ENCODE measurements at places on chromosomes 7 and 10.

- no peak for DNase-seq
Measured at GRCh38 chr7:76372984-76373833, 14.4 kb upstream of the YWHAG start.

- no peak for DNase-seq
Measured at GRCh38 chr10:10662716-10663408, 354.8 kb upstream of the CELF2 start.

DNA sequence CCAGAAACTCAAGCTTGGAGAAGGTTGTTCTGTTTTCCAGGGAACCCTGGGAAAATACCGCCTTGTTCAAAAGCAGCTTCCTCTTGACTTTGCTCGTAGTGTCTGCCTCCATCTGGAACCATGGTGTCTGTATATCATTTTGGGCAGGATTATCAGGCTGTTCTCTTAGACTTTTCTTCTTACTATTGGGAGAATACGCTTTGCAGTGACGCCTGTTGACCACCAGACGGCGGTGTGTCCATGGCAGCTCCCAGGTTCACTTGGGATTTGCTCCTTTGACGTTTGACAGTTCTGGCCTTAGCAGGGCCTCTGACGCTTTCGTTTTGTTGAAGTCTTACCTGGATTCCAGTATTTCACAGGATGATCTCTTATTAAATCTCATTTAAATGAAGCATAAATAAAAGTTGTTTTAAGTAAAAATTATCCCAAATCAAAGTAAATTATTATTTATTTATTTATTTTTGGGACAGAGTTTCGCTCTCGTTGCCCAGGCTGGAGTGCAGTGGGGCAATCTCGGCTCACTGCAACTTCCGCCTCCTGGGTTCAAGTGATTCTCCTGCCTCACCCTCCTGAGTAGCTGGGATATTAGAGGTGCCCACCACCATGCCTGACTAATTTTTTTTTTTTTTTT, 41.8 kb upstream of the GJD4 start:
- peak; percentile 70 for DNase-seq

- no peak for DNase-seq
Measured at GRCh38 chr10:60496181-60496580, 106.5 kb upstream of the ANK3 start.

DNA sequence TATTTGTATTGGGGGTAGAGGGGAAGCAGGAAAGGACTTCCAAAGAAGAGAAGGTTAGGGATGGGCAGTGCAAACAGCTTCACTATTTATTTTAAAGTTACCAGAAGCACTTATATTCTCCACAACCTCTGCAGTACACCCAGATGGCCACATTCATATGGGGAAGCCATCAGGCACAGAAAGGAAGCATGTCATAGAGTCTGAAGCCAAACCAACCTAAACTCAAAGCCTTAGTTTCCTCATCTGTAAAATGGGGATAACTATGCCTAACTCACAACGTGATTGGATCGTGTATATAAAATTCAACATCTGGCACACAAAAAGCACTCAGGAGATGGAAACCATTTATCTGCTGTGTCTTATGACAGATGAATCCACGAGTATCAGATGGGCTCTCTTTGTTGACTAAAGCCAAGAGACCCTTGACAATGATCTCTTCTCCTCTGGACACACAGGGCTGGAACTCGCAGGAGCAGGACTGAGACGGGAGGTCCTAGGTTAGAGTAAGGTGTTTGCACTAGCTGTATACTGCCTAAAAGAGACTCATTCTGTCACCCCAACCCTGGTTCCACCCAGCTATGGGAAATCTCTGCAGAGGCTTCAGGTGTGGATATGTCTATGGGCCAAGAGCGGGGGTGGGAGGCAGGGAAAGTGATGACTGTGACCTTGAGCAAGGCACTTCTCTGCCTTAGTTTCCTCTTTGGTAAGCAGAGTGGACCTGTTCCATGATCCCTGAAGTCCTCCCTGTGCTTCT, 1.8 kb downstream of the KIAA1549 start:
- no peak for DNase-seq

- DNase-seq, result no peak
Measured at GRCh38 chr7:55056577-55057480, 38.0 kb downstream of the EGFR start.

- DNase-seq, result no peak
Measured at GRCh38 chr7:39217783-39218182, 240.1 kb downstream of the POU6F2 start.

DNA sequence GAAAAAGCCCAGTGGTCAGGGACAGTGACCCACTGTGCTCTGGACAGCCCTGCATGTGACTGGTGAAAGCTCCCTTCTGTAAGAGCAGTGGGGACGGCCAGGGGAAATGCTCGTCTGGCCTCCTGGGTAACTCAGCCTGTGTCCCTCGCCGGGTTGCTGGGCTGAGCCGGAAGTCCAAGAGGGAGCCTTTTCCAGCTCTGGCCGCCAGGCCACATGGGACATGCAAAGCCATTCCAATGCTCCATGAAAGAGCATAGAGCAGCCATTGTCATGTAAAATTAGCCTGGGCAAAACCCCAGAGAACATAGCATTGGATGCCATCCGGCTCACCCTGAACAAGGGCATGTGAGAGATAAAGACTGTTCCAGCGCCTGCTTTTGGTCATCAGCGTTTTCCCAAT, 64.9 kb upstream of the ADRB1 start:
- no peak for DNase-seq

DNA sequence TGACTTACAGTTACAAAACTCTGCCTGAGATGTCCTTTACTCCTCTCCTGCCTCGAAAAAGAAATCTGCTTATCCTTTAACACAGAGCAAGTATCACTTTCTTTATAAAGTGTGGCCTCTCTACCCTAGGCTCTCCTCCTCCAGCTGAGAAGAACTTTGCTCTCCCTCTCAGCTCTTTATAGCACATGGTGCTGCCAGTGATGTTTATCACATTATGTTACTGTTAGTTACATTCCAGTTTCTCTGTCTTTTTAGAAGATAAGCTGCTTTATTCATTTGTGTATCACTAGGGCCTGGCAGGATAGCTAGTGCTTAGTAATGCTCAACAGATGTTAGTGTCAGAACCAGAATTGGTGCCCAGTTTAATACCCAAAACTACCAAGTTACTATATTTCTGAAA, 41.1 kb upstream of the TMEM229A start:
- no peak for DNase-seq

DNA sequence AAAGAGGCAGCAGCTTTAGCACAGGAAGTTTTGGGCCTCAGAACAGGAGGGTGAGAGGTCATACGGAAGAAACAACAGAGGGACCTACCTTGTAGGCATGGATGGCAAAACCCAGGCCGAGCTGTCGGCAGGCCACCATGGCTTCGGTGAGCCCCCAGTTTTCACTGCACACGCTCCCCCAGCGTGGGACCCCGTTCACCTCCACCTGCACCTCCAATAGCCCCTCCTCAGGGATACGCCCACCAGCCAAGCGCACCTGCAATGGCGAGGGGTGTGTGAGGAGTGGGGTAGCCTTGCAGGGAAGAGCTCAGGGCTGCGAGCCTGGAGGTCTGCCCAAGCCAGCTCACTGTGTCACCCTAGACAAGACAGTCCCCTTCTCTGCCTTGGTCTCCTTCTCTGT, 11.3 kb downstream of the LOXL4 start:
- no peak for DNase-seq

- DNase-seq, result no peak
Measured at GRCh38 chr10:112202561-112203241, 19.1 kb upstream of the GPAM start.

DNA sequence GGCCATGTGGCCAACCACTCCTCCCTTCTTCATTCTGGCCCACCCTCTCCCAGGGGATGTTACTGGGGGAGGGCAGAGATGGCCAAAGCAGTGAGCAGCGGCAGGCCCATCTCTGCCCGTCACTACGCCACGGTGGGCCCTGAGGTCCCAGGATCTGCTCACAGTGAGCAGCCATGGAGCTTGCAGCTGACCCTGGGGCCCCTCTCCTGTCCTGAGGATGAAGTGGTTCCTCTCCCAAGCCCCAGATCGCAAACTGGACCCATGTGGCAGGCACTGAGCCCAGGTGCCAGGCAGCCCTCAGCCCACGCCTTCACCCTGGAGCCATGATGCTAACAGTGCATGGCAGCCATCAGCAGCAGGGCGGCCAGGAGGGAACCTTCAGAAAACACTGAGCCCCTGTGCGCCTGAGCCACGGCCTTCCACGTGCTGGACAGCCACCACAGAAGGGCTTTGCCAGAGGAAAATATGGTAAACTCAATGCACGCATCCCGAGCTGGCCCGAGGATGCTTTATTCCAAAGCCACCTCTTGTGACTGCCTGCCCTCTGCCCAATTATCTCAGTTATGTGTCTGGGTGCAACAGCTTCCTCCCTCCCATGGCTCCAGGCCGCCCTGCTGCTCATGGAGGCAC, 485.7 kb downstream of the PTPRN2 start:
- no peak for DNase-seq

DNA sequence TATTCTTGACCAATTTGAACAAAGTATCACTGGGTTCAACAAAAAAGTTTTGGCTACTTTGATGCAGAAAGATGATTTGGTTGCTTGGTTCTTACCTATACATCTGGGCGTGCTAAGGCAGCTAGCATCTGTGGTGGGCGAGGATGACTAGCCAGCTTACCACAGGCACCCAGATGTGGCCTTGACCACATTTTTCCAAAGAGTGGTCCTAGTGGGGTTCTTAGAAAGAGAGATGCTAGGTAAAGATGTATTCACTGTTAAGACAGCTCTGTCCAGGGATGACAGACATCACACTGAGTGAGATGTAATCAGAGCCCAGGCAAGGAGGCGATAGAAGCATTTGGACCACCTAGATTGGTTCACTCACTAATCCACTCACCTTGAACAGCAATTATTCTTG, 785 bp downstream of the DNTT start:
- DNase-seq, result no peak

DNA sequence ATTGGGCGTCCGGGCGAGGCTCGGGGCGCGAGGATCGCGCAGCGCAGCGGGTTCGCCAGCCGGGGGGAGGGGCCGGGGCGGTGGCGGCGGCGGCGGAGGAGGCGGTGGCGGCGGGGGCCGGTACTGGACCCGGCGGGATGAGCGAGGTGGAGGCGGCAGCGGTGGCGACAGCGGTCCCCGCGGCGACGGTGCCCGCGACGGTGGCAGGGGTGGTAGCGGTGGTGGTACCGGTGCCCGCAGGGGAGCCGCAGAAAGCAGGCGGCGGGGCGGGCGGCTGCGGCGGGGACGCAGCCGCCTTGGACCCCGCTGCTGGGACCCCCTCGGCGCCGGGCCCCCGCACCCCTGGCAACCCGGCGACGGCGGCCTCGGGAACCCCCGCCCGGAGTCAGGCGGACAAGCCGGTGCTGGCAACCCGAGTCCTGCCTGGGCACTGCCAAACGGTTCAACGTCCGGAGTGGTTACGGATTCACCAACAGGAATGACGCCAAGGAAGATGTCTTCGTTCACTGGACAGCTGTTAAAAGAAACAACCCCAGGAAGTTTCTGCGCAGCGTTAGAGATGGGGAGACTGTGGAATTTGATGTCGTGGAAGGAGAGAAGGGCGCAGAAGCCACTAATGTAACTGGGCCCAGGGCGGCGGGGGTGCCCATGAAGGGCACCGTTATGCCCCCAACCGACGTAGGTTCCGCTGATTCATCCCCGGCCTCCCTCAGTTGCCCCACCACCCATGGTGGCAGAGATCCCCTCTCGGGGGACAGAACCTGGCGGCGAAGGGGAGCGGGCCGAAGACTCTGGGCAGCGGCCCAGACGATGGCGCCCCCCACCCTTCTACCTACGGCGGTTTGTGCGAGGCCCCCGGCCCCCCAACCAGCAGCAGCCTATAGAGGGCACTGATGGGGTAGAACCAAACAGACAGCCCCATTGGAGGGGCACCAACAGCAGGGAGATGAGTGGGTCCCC, 100.3 kb upstream of the CPXM2 start:
- peak; percentile 45 for DNase-seq

DNA sequence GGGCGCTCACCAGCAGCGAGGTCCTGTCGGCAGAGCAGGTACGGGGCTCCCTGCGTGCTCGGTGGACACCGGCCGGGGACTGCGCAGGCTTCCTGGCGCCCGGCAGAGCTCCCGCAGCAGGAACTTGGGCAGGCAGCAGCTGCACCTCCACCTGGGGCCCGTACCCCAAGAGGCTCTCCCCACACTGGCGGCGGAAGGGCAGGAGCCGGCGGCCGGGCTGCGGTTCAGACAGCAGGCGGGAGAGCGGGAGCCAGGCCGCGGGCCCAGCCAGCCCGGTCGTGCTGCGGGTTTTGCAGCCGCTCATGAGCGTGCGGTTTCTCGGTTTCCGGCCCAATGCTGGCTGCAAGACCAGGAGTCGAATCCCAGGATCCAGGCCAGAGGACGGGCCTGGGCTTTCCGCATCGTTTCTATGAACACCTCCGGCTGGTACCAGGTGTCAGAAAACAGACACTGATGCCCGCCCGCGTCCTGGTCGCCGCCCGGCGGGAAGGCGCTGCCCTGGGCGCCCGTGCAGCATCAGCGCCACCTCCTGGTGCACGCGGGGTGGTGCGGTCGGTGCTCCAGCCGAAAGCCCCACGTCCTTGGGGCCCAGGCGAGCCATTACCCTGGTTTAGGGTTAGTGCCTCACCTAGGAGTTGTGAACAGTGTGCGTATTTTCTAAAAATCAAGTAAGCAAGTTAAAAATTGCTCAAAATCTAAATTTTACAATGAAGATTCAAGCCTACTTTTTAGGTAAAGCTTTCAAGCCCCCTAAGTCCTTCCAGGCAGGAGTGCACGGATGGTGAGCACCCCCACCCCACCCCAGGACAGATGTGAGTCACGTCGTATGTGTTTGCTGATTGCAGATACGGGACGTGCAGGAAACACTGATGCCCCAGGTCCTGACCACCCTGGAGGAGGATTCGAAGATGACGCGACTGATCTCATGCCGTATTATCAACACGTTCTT, 47.4 kb upstream of the PRKAR1B start:
- DNase-seq, result peak; percentile 85

- no peak for DNase-seq
Measured at GRCh38 chr10:85926136-85926535, 440.5 kb downstream of the GRID1 start.

DNA sequence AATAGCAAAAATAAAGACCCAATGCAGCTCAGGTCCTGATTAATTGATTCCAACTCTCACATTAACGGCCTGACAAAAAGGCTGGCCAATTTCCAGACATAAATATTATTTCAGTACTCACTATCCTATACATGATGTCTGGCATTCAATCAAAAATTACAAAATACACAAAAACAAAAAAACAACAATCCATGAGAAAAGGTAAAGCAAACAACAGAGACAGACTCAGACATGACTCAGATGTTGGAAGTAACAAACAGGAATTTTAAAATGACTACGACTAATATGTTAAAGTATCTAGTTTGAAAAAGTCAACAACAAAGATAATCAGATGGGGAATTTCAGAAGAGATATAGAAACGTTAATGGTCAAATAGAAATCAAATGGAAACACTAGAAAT, 152.8 kb downstream of the AMPH start:
- no peak for DNase-seq
